Upper lobe of left lung (tissue), 6 donors: ENCODE measurements at places on chromosomes 12 and 14.
A peak's percentile ranks its signal among the peaks of the same experiment; 100 is the strongest.

- H3K4me3 ChIP-seq: no peak overlapping the region
- H3K27me3 ChIP-seq: peaks cover 4% of the 10 kb centered on the region
- no peaks in the 10 kb centered on the region for H3K36me3 ChIP-seq
- no peak for DNase-seq
Measured at GRCh38 chr12:76883811-76884210, 5.0 kb upstream of the CSRP2 start.

DNA sequence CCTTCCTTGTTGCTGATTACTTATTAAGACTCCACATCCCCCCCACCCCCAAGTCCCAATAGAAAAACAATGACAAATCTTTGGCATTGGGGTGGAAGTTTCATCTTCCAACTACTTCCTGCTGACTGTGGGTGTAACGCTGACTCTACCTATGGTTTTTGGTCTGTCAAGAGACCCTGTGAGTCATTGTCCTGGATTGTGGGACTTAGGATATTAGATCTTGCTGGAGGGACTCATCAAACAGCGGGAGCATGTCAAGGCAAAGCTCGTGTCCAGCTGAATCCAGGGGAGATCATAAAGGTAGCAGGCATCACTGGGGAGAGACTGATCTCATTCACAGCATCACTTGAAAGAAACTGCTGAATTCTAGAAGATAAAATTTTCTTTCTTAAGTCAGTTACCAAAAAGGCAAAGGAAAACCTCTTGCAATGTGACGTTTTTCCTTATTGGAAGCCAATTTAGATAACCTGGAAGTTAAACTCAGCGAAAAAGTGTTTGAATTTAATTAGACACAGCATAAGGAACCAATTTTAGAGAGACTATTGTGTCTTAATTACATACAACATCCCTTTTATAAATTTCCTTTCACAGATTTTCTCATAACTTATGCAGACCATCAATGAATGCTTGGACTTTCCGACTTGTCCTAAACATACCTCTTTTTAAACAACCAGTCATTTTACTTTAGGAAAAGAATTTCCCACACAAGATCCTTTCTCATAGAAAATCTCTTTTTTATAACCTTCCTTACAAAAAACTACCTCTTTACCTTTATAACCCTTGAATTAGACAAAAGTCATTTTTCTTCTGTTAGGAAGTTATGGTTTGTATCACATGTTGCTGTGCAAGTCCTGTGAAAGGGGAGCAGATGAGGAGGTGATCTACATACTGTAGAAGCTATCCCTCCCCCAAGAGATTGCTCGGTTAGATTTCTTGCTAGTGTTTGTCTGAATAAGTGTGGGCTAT, 94.6 kb upstream of the SCAF11 start:
- H3K4me3 ChIP-seq: no peak overlapping the region
- no peak for DNase-seq
- H3K36me3 ChIP-seq: no peaks in the 10 kb centered on the region

GRCh38 chr12:132545955-132546354, 56.0 kb downstream of the FBRSL1 start:
- H3K4me1 ChIP-seq: no peaks in the 10 kb centered on the region
- no peak for DNase-seq
- H3K27ac ChIP-seq: no peak overlapping the region
- H3K36me3 ChIP-seq: peaks cover 28% of the 10 kb centered on the region
- no peaks in the 10 kb centered on the region for H3K27me3 ChIP-seq

DNA sequence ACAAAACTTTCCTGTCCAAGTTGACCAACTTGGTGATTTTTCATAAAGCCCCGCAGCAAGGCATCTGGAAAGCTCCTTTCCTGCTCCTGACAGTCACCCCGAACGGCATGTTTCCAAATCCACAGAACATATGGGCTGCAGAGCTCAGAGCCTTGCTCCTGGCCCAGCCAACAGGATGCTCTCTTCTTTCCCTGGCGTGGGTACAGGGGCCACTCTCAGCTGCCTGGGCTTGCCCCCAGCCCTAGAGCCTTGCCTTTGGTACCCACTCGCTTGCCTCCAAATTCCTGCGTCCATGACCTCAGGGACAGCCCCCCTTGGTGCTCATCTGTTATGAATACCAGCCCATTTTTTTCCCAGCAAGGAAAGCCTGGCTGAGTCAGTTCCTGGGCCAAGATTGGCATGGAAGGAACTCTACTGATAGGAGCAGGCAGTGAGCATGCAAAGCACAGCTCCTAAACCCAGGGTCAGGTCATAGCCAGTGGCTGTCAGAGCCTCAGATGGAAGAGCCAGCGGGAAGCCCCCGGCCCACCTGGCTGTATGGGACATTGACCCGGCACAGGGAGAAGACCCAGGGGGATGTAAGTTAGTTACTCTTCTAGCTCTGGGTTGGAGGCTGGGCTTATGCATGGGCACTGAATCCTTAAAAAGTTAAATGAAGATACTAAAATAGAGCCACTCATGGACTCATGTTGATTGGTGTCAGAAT, 105.3 kb upstream of the RTL1 start:
- H3K27me3 ChIP-seq: no peaks in the 10 kb centered on the region
- no peak overlapping the region for H3K4me3 ChIP-seq
- peaks cover 7% of the 10 kb centered on the region for H3K4me1 ChIP-seq
- no peak overlapping the region for H3K27ac ChIP-seq
- H3K36me3 ChIP-seq: no peaks in the 10 kb centered on the region
- DNase-seq: no peak

DNA sequence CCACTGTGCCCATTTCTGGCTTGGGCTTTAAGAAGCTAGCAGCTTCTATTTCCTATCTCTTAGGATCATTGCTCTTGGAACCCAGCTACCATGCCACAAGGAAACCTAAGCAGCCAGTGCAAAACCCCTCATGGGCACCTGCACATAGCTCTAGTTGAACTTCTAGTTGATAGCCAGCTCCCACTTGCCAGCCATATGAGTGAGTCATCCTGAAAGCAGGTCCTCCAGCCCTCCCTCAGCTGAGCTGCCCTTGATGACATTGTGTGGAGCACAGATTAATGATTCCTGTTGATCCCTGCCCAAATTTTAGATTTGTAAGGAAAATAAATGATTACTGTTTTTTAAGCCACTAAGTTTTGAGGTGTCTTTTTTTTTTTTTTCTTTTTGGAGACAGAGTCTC, 234.2 kb upstream of the FBXO33 start:
- H3K4me3 ChIP-seq: no peak overlapping the region
- H3K4me1 ChIP-seq: no peaks in the 10 kb centered on the region
- no peaks in the 10 kb centered on the region for H3K36me3 ChIP-seq
- no peak overlapping the region for H3K27ac ChIP-seq

- no peaks in the 10 kb centered on the region for H3K36me3 ChIP-seq
- no peaks in the 10 kb centered on the region for H3K27me3 ChIP-seq
- no peak overlapping the region for H3K4me3 ChIP-seq
Measured at GRCh38 chr12:89883630-89884389, 175.2 kb upstream of the ATP2B1 start.

GRCh38 chr12:3207175-3207574, 130.0 kb downstream of the TSPAN9 start:
- no peaks in the 10 kb centered on the region for H3K27me3 ChIP-seq
- no peak overlapping the region for H3K27ac ChIP-seq
- H3K4me3 ChIP-seq: no peak overlapping the region
- H3K36me3 ChIP-seq: no peaks in the 10 kb centered on the region
- H3K4me1 ChIP-seq: peaks cover 42% of the 10 kb centered on the region

DNA sequence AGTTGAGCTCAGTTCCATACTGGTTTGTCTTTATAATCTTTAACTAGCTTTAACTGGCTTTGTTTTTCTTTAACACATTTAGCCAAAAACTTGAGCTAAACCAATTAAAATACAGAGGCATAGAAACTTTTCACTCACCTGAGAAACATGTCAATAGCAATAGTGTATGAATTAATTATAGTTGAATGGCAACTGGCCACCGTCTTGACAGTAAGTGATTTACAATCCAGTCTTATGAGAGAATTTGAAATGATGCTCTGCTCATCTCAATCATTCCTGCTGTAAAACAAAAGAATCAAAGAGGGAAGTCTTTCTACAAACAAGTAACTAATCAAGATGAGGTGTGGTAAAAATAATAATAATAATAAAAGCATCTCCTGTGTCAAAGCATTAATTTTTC, 86.6 kb upstream of the AMIGO2 start:
- no peaks in the 10 kb centered on the region for H3K36me3 ChIP-seq
- DNase-seq: no peak
- H3K27me3 ChIP-seq: no peaks in the 10 kb centered on the region
- no peak overlapping the region for H3K27ac ChIP-seq
- no peak overlapping the region for H3K4me3 ChIP-seq

DNA sequence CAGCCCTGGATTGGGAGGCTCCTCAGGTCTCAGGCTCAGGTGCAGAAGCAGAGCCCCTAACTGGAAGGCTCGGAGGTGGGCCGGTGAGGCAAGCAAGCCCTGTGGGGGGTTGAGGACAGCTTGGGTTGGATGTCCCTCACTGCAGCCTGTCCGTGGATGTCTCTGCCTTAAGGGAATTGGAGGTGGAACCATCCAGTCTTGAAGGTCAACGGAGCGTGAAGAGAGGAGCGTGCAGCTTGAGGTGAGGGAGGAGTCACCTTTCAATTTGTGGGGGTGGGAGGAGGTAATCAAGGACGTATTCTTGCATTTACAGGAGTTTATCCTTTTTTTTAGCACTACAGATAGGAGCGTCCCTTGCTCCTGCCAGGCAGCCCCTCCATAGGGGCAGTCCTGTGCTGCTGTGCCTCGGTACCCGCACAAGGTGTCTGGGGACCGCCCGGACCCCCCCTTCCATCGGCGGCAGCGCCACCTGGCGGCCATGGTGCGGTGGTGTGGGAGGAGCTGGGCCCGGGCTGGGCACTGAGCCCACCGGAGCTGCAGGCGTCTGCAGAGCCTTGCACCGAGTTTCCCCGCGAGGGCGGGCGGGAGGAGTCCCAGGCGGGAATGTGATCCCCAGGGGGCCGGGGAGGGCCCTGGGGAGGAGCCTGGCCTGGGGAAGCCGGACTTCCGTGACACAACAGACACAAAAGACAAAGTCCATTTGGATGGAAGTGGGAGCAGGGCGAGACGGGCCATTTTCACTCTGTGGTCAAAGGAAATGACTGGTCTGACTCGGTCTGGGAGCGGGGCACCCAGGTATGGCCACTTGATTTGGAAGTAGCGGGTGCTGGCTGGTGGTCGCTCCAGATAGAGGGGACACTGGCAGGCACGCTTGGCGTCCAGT, 864 bp downstream of the DNAJC22 start:
- H3K4me1 ChIP-seq: peaks cover 46% of the 10 kb centered on the region
- H3K36me3 ChIP-seq: no peaks in the 10 kb centered on the region
- H3K4me3 ChIP-seq: peak overlapping the region; percentile 43
- peaks cover 26% of the 10 kb centered on the region for H3K27me3 ChIP-seq
- DNase-seq: peak; percentile 96
